ENCODE measurements at places on chromosomes 3 and 15. TPM values are rescaled to one million over a fixed set of nuclear protein-coding genes. Genes with fewer than 3 reads are reported as not detected.

GRCh38 chr3:167776066-167776685, 40.7 kb downstream of the SERPINI1 start:
- H3K27me3 ChIP-seq, result no peaks in the 10 kb centered on the region
- no peaks in the 10 kb centered on the region for H3K36me3 ChIP-seq
- no peak overlapping the region for H3K27ac ChIP-seq
- DNase-seq, result no peak
- H3K4me1 ChIP-seq, result peaks cover 8% of the 10 kb centered on the region

- H3K36me3 ChIP-seq, result no peaks in the 10 kb centered on the region
- H3K4me3 ChIP-seq, result no peak overlapping the region
- H3K27ac ChIP-seq, result no peak overlapping the region
- DNase-seq, result no peak
Observed at GRCh38 chr15:96117270-96117669, 213.2 kb upstream of the NR2F2 start.

DNA sequence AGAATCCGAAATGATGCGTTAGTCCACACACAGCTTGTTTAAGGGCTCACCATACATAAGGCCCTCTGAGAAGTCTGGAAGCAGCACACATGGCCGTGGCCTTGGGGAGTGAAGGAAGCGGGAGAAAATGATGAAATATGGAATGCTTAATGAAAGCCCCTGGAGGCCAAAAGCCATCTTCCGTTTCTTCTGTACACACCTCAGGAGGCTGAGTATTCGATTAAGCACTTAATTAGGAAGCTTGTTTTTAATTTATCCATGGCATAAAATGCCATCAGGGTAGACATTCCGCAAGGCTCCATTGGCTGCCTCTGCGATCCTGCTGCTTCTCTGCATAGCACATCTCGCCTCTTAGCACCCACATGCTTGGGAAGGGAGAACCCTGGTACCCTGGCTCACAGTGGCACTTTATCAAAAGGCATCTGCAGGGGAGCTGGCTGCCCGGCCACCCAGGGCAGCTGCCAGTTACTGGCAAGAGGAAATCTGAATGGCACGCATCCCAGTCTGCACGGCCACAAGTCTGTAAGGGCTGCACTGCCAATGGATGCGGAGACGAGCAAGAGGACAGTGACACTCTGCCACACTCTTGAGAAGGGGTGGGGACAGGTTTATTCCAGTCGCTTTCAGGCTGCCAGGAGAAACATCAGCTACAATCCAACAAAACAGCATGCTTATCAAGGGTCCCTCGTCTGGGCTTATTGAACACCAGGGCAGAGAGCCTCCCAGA, 356.2 kb downstream of the OCA2 start:
- no peaks in the 10 kb centered on the region for H3K36me3 ChIP-seq
- H3K27me3 ChIP-seq, result no peaks in the 10 kb centered on the region
- no peaks in the 10 kb centered on the region for H3K4me1 ChIP-seq
- H3K27ac ChIP-seq, result no peak overlapping the region

GRCh38 chr3:169350228-169350627, 313.3 kb downstream of the MECOM start:
- no peaks in the 10 kb centered on the region for H3K4me1 ChIP-seq
- H3K36me3 ChIP-seq, result no peaks in the 10 kb centered on the region
- H3K27me3 ChIP-seq, result no peaks in the 10 kb centered on the region
- DNase-seq, result no peak
- no peak overlapping the region for H3K27ac ChIP-seq
- H3K4me3 ChIP-seq, result no peak overlapping the region

- H3K27me3 ChIP-seq, result no peaks in the 10 kb centered on the region
- no peak overlapping the region for H3K27ac ChIP-seq
- DNase-seq, result no peak
- H3K4me1 ChIP-seq, result no peaks in the 10 kb centered on the region
Observed at GRCh38 chr15:53658827-53659555, 100.5 kb downstream of the WDR72 start.

ACTR8 gene
- 35.7 TPM for total RNA-seq

All from GM12878 (cell line).